GM03348 (cell line): ENCODE measurements at places on chromosomes 2 and 18.

DNA sequence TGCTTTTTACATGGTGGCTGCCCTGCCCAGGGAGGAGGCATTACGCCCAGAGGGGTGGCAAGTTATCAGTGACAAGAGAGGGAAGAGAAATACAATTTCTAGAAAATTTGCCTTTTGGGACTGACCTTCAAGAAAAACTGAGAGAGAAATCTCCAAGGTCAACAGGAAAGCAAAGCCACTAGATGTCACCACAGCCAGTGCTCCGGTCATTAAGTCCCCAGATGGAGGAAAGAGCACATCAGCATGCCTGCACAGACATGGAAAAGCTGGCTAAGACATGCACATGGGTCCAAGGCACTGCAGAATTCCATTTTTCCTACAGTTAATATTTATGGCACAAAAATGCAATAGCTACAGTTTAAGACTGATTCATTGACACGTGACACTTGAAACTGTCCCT lies 21.0 kb downstream of the FHL2 start:
- no peak for DNase-seq

- no peak for DNase-seq
Observed at GRCh38 chr2:3637311-3637675, 20.7 kb upstream of the ALLC start.

DNA sequence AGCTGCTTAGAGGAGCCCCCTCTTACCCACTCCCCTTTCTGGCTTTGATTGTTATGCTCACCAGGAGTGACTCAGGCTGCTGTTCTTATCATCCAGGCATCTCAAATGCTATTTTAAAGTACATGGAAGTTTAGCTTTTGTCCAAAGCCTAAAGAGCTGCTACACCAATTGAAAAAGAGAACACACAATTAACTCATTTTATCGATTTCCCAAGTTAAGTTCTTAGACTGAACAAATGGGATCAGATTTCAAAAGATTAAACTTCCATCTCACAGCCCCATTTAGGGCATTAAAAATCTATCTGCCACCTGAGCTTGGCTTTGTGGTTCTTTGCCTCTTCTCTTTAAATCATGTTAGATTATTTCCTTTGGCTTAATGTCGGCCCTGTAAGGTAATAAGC lies 81.2 kb downstream of the MYO5B start:
- no peak for DNase-seq

GRCh38 chr2:67215214-67216055 lies 181.7 kb upstream of the ETAA1 start:
- peak; percentile 41 for DNase-seq

DNA sequence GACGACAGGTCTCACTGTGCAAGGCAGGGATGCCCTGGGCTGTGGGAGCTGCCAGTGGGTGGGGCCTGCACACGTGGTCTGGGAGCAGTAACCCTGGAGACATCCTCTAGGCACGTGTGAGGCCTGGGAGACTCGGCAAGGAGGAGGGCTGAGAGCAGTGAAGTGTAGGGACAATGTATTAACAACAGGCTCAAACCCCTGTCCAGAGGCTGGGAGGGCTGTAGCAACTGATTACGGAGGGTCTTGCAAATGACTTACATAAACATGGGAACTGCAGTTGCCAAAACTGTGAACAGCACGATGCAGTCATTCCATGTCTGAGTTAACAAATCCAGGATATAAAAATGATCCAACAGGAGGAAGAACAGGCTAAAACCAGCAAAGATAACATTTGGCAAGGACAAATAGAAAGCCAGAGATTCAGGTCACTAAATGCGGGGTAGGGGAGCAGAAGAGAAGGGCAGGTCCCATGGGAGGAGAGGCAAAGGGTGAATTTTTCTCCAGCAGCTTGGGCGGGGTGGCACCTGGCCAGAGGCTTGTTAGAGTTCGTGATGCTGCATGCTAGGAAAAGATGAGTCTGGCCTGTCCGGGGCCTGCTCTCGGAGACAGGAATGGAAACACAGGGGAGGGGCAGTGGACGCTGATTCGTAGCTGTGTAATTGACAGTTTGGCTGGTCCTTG lies 44.9 kb downstream of the CYP27C1 start:
- peak; percentile 69 for DNase-seq

DNA sequence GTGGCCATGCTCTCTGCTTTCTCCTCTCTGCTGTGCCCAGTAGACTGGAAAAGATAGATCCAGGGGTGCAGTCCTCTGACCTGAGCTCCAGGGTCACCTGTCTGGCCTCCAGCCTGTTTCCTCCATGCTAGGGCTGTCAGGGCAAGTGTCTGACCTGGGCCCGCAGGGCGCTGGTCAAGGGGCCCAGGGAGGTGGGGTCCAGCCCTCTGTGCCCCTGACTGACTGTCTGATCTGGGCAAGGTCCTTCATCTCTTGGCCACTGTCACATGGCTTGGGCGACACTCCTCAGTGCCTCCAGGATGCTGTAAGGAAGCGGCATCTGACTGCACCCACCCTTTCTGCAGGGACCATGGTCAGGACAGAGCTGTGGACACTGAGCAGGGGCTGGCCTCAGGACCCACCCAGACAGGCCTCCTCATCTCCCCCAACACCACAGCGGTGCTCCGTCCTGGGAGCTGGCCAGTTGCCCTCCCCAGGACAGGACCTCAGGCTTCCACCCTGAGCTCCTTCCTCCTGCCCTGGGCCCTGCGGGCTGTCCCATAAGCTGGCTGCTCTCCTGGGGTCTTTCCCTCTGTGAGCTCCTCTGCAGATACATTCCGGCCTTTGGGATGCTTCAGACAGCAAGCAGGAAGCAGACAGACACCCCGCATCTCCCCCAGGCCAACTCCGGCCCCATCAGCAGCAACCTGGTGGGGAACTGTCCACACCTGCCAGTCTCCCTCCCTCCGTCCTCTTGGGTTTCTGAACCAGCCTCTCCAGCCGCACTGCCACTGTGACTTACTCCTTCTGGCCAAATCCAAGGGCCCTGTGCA lies 21.2 kb upstream of the ALPI start:
- DNase-seq, result peak; percentile 9

DNA sequence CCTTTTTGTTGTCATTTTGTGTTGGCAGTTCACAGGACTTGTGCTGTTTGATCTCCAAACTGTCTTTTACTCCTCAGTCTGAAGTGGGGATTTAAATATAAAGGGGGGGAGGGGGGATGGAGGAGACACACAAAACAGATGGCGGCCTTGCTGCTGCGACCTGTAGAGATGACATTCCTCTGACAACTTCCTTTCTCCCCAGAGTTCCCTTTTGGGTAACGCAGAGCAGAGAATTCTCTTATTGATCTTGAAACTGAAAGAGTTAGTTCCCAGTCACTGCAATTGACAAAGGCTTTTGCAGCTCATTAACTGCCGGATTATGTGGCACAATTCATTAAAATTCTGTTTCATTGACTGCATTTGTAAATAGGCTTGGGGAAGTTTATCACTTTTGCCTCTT lies 279.3 kb downstream of the TSN start:
- DNase-seq, result no peak

DNA sequence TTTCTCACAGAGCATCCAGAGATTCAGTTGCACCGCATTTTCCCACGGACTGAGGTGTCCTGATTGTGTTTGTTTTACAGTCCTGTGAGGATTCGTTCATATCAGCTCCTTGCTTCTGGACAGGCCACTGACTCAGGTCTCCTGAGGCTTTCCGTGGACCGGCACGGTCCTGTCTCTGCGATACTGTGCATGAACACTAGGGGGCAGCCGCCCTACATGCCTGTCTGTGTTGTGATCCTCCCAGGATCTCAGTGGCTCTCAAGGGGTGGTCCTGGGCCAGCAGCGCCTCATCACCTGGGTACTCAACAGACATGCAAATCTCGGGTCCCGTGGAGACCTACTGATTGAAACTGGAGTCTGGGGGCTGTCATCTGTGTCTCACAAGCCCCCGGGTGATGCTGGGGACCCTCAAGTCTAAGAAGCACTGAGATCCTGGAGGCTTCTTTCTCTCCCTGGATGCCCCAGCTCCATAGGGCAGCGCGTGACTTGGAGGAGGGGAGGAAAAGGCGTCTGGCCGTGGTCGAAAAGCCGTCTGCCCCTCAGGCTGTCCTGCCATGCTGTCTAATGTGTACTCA lies 28.9 kb downstream of the IL1R2 start:
- DNase-seq, result peak; percentile 88

DNA sequence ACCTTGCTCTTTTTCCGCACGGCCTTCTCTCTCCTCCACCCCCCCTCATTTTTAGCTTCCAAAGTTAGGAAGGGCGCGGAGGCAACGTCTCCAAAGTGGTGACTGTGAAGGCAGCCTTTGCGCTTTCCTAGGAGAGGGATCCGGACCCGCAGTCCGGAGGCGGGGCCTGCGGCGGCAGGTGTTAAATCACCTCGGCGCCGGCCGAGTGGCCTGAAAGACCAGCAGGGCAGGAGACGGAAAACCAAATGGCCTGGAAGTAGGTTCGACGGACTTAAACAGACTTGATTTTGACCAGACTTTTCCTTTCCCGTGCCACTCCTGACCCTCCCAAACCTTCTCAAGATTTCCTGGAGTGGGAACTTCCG lies 615 bp downstream of the GORASP2 start:
- DNase-seq, result peak; percentile 61

GRCh38 chr2:23092831-23093230 lies 292.1 kb upstream of the KLHL29 start:
- peak; percentile 27 for DNase-seq

DNA sequence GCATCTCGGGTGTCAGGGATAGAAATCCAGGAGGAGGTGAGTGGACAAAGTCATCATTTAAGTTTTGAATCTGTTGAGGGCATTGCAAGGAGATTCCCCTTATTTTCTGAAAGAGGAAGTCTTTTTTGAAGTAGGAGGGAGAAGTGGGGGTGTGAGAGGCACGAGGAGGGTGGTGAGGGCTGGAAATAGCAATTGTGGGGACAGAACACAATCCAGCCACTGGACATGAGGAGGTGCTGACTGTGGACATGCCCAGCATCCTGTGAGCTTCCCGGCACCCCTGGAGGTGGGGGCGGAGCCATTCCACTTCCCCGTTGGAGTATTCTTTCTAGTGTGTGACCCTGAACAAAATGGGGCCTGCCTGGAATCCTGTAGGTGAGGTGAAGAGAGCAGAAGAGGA lies 310.7 kb upstream of the EPAS1 start:
- no peak for DNase-seq

GRCh38 chr2:102258386-102259074 lies 52.8 kb upstream of the IL1RL1 start:
- DNase-seq, result peak; percentile 88
